ENCODE measurements at places on chromosomes 2 and 18.

DNA sequence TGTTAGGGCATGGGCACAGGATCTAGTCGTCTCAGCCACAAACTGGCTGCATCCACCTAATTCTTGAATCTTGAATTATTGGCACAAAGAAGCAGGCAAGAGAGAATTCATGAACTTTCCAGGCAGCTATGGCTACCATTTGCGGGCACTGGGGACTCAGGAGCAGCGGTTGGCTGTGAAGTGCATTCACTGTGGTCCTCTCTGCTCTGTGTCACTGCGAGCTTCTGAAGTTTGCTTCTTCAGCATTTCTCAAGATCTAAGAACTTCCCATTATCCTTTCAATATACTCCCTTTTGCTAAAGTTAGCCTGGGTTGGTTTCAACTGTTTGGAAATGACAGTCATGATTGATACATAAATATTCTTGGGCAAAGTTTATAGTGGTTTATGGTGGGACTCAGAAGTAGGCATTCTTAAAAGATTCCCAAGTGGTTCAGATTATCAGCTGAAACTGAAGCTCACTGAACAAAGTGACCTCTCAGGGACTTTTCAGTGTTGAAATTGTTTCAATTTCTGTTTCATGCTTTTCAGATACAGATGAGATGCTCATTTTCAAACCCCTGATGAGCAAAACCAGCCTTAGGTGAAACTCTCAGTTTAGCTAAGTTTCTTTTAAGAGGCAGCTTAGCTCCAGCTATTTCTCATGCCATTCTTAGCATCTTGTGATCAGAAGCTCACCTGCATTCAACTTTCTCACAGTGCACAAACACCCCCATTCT, 1258.3 kb upstream of the GYPC start:
- DNase-seq = no peak

DNA sequence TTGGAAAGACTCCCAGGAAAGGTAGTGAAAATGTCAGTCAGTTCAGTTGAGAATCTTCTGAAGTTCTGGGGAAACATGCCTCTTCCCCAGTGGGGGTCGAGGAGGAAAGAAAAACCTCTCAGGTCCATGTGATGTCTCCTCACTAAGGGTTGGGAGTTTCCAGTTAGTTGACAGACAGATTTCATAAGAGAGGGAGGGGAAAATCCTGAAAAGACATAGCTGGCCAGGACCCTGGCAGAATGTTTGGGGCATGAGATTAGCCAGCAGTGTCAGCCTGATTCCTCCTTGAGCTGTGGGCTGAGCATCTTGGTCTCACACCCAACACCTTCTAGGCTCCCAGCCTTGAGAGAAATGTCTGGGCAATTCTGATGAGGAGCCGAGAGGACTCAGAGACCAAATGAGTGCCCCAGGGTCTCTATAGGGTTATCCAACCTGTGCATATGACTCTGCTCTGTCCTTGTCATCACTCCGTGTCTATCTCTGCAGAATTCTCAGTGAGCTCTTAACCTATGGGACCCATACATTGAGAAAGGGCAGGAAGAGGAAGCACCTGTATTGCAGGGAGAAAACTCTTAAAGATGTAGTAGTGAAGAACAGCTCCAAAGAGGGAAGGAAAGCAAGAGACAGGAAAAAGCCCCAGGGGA, 13.9 kb downstream of the BMP10 start:
- no peak for DNase-seq

GRCh38 chr2:202091476-202091875, 18.4 kb downstream of the KIAA2012 start:
- DNase-seq = no peak

GRCh38 chr2:195656161-195656858, 716 bp upstream of the SLC39A10 start:
- DNase-seq = no peak

GRCh38 chr18:3468833-3469232, 18.9 kb downstream of the TGIF1 start:
- DNase-seq = no peak

- no peak for DNase-seq
Measured at GRCh38 chr2:127954857-127955256, 69.1 kb upstream of the AMMECR1L start.

- no peak for DNase-seq
Measured at GRCh38 chr2:180849851-180850250, 130.6 kb upstream of the UBE2E3 start.

DNA sequence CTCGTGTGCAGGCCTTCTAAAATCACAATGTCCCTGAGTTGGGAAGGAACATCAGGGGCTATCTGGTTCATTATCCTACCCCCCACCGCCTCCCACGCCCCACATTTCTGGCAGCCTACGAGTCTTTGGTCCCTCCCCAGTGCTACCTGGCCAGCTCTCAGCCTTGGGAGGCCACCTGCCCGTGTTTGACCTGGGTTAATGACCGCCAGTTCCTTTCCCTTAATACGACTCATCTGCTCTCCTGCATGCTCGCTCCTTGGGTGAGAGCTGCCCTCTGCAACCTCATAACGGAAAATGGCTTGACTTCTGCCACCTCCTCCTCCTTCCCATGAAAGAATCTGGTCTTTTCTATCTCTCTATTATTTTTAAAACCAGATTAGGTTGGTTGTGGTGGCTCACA, 112.5 kb downstream of the NEDD4L start:
- DNase-seq = no peak

GRCh38 chr2:132489150-132489549, 72.5 kb downstream of the GPR39 start:
- no peak for DNase-seq

- no peak for DNase-seq
Measured at GRCh38 chr18:75164479-75164878, 44.5 kb downstream of the PTGR3 start.

GRCh38 chr2:175640655-175641054, 361.4 kb downstream of the LNPK start:
- DNase-seq = no peak

GRCh38 chr2:40093021-40093675, 314.1 kb upstream of the THUMPD2 start:
- DNase-seq = no peak

DNA sequence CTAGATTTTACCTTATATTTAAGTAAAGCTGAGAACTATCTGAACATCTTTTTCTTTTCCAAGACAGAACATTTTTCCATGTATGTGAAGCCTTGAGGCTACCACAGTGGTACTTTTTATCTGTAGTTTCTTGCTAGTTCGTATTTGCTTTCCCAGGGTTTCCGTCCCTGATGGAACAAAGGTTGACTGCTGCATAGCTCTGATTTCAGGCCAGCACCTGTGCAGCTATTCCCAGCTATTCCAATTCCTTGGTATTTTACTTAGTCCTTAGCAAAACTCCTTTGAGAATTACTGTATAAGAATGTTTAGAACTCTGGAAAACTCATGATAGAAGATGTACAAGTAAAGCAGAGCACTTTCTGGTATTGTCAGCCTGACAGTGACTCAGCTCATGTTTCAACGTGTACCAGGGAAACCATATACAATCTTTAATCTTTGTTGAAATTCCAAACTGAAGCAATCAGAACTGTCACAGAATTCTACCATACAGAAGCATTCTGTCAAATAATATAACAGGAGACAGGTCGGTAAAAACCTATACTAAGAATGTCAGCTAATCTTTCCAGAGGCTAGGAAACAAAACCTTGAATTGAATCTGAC, 162.2 kb downstream of the PKP4 start:
- no peak for DNase-seq

DNA sequence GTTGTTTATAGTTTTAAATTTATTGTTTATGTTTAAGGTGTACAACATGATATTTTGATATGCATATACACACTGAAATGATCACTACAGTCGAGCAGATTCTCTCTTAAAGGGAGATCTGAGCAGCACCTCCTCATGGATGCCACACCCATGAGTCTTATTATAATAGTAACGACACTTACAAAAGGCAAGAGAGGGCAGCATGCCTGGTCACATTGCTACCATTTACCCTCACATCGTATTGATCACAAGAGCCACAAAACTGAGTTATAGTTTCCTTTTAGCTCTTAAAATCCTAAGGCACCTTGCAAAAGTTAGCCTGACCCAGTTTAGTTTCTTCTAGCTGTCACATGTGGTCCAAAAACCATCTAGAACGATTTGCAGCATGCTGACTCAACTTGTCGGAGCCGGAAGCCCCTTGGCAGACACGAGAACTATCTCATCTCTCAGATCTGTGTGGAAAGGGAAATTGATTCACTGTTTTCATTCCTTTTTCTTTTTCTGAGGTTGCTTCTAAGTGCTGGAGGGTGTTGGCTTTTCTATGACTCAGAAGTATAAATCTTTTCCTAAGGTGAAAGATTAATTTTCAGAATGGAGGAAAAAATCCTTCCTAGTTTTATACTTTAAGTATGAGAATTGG, 85.3 kb downstream of the CDC42EP3 start:
- peak; percentile 51 for DNase-seq

- DNase-seq = no peak
Measured at GRCh38 chr2:240787521-240788472, 32.2 kb downstream of the KIF1A start.

- no peak for DNase-seq
Measured at GRCh38 chr2:188675391-188676009, 298.7 kb upstream of the COL3A1 start.

DNA sequence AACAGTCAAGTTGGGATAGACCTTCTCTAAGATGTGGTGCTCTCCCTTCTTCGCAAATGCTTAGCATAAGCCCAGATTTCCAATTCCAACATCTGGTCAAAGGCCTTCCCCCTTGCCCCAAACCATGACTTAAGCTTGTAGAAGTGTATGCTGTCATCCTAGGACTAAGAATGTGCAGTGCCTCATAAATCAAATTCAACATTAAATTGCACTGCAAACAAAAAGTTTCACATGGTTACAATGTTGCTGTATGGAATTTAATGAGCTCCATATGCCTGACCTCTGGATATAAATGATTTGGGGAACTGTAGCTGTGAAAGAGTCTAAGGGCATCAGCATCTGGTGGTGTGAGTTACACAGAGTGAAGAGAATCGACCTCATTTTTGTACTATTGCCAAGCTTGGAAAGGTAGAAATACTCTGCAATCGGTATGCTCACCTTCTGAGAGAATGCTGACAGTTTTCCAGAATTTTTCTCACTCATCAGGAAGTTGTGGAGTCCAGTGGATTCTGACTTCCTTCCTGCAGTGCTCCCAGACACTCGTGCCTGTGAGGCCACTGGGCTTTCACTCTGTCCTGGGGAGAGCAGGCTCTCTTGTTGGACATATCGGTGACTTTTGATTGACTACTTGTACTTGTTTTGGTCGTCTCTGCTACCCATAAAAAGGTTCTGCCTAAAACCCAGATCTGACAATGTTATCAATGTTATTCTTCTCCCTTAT, 40.6 kb downstream of the FASTKD2 start:
- no peak for DNase-seq

- DNase-seq = no peak
Measured at GRCh38 chr2:239313776-239314175, 87.0 kb downstream of the HDAC4 start.
